ENCODE measurements at places on chromosomes 1 and 21.

DNA sequence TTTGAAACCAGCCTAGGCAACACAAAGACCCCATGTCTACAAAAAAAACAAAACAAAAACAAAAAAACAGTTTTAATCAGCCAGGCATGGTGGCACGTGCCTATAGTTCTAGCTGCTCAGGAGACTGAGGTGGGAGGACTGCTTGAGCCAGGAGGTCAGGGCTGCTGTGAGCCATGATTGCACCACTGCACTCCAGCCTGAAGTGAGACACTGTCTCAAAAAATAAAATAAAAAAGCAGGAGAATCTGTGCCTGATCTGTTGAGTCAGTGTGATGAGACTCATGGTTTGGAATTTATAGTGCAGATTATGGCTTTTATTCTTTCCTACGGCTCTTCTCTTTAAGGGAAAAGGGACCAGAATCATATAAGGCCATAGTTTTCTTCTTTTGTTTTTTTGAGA, 16.5 kb downstream of the TRIT1 start:
- no peak for DNase-seq

- no peak for DNase-seq
Observed at GRCh38 chr1:71566413-71566812, 485.6 kb upstream of the ZRANB2 start.

- peak; percentile 98 for DNase-seq
Observed at GRCh38 chr1:155277070-155277901, at the start of gene HCN3. HCN3 (plus strand) TSS chr1:155277463; CDS start chr1:155277591, 128 bp downstream.

DNA sequence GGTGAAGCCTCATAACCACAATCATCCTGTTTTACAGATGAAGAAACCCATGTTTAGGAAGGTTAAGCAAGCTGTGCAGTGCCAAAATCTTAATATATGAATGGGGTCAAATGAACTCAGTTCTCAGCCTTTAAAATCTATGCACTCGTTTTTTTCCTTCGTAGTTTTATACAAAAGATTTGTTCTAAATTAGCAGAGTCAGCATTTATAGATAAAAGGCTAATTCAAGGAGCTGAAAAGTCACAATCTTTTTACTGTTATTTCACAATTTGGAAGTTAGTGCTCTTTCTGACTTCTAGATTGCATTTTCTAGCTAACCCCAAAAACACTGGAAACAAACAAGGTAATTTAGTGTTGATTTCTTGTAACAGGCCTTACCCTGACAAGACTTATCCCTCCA, 766.9 kb upstream of the ADGRL4 start:
- DNase-seq, result no peak

GRCh38 chr1:201845331-201846083, 16.6 kb downstream of the IPO9 start:
- DNase-seq, result no peak

- no peak for DNase-seq
Observed at GRCh38 chr1:31396633-31397351, 16.2 kb upstream of the SERINC2 start.

GRCh38 chr1:238401144-238401543, 510.4 kb upstream of the ZP4 start:
- DNase-seq, result no peak

DNA sequence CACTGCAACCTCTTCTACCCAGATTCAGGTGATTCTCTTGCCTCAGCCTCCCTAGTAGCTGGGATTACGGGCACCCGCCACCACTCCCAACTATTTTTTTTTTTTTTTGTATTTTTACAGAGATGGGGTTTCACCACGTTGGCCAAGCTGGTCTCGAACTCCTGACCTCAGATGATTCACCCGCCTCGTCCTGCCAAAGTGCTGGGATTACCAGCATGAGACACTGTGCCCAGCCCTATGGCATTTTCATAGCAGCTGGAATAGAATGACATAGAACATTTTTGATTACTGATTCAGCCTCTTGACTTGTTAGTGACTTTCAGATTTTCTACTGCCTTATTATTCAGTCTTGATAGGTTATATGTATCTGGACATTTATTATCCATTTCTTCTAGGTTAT, 1046.2 kb downstream of the AMY1C start:
- no peak for DNase-seq

GRCh38 chr1:5770981-5771765, 221.1 kb downstream of the NPHP4 start:
- peak; percentile 90 for DNase-seq

GRCh38 chr1:208043691-208044181, 132.8 kb upstream of the CD34 start:
- DNase-seq, result no peak

- DNase-seq, result no peak
Observed at GRCh38 chr1:48652334-48652733, 124.4 kb downstream of the BEND5 start.

Measured in SK-N-SH (cell line).